ENCODE measurements at places on chromosomes 3 and 15. TPM values are rescaled to one million over a fixed set of nuclear protein-coding genes. Genes with fewer than 3 reads are reported as not detected.

DNA sequence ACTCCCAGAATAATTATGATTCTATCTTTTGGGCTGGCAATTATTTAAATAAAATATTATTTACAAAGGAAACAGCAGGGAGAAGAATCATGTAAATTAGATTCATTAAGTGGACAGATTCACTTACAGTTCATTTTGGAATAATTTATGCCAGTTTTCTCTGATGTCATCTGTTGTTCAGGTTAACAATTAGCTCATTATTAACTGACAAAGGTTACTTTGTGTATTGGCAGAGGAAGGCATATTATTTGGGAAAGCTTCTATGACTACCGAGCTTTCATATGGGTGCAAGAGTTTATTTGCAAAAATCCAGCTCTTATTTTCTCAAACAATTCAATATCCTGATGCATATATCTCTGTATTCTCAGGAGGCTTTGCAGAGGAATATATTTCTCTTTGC lies 224.4 kb downstream of the CHST2 start:
- H3K4me1 ChIP-seq: peaks cover 3% of the 10 kb centered on the region
- peaks cover 3% of the 10 kb centered on the region for H3K27me3 ChIP-seq
- DNase-seq: no peak

GRCh38 chr3:188396900-188397299 lies 242.9 kb downstream of the LPP start:
- no peak overlapping the region for H3K4me3 ChIP-seq
- DNase-seq: no peak
- no peaks in the 10 kb centered on the region for H3K36me3 ChIP-seq
- H3K27ac ChIP-seq: no peak overlapping the region
- peaks cover 2% of the 10 kb centered on the region for H3K4me1 ChIP-seq

- H3K36me3 ChIP-seq: no peaks in the 10 kb centered on the region
- peaks cover 2% of the 10 kb centered on the region for H3K4me1 ChIP-seq
- no peak overlapping the region for H3K4me3 ChIP-seq
- H3K27me3 ChIP-seq: no peaks in the 10 kb centered on the region
- no peak for DNase-seq
These were observed 483.0 kb upstream of the AGTR1 start for GRCh38 chr3:148214705-148215104.

GRCh38 chr3:178584722-178585380 lies 48.6 kb downstream of the KCNMB2 start:
- H3K27ac ChIP-seq: no peak overlapping the region
- no peak for DNase-seq
- no peaks in the 10 kb centered on the region for H3K27me3 ChIP-seq
- H3K4me1 ChIP-seq: no peaks in the 10 kb centered on the region
- peaks cover 1% of the 10 kb centered on the region for H3K36me3 ChIP-seq
- no peak overlapping the region for H3K4me3 ChIP-seq

The ARHGEF26 gene
- 4.4 TPM for total RNA-seq

The CTXND1 gene
- total RNA-seq: 0.39 TPM

The SLC4A7 gene
- 67.0 TPM for total RNA-seq

Data from glutamatergic neuron (in vitro differentiated cells).